Fibroblast of gingiva (primary cell): ENCODE measurements at places on chromosomes 2 and 18.

DNA sequence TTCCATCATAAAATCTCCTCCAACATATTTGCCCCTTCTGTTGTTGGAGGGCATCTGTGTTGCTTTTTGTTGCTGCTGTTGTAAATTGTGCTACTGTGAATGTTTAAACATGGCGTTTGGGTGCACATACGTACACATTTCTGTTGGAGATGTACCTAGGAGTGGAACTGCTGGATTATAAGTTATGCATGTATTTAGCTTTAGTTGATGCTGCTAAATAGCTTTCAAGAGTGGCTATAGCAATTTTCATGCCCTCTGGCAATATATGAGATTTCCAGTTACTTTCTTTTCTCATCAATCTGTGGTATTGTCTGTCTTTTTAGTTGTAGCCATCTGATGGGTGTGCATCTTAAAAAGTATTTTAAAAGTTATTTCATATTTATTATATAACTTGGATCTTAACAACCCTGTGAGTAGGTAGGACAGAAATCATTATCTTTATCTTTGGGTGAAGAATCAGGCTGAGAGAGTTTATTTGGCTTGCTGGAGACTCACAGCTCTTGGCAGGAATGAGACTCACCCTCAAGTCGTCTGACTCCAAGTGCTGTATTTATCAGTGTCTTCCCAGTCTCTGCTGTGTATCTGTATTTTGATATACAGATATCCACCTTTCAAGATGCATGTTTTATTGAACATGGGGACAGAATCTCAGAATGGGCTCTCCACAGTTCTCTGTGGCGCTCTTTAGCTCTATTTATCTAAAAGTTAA lies 16.9 kb downstream of the ZNF236 start:
- no peak for DNase-seq

GRCh38 chr18:47931718-47932103 lies 1.3 kb upstream of the SMAD2 start:
- no peak for DNase-seq

GRCh38 chr18:3305933-3306332 lies 44.0 kb downstream of the MYL12B start:
- DNase-seq = no peak

GRCh38 chr2:10497797-10498251 lies 49.7 kb upstream of the ODC1 start:
- peak; percentile 40 for DNase-seq

- no peak for DNase-seq
These were observed 325.4 kb downstream of the ZNF804A start for GRCh38 chr2:184923751-184924150.

GRCh38 chr18:3333056-3333720 lies 71.3 kb downstream of the MYL12B start:
- DNase-seq = peak; percentile 59

DNA sequence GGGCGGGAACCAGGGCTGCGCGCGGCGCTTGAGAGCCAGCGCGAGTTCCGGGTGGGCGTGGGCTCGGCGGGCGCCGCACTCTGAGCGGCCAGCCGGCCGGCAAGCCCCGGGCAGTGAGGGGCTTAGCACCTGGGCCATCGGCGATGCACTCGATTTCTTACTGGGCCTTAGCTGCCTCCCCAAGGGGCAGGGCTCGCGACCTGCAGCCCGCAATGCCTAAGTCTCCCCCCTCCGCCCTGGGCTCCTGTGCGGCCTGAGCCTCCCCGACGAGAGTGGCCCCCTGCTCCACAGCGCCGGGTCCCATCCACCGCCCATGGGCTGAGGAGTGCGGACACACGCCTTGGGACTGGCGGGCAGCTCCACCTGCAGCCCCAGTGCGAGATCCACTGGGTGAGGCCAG lies 36.5 kb upstream of the MAP2 start:
- no peak for DNase-seq

- DNase-seq = peak; percentile 17
These were observed 3.6 kb upstream of the DOK6 start for GRCh38 chr18:69397096-69397495.

DNA sequence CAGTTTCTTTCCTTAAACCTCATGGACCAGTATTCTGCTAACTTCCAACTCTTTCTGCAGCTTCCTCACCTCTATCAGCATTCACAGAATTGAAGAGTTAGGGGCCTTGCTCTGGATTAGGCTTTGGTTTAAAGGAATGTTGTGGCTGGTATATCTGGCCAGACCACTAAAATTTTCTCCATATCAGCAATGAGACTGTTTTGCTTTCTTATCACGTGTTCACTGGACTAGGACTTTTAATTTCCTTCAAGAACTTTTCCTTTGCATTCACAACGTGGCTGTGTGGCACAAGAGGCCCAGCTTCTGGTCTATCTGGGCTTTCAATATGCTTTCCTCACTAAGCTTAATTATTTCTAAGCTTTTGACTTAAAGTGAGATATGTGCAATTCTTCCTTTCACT lies 33.4 kb downstream of the SP3 start:
- DNase-seq = no peak

DNA sequence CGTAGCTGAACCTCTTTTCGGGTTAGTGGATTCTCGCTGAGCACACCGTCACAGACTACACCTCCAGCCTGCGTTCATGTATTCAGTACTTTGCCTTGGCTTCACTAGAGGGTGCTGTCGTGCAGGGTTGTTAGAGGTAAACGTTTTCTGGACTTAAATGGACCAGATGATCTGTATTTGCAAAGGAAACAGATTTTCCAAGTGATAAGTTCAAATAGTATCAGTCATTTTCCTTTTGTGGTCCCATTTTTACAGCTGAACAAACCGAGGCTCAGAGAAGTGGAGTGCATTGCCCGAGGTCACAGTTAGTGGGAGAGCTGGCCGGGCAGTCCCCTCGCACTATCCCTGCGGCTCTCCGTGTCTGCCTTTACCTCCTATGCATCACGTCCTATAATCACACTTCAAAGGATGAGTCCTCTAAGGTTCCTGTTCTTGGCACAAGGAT lies 125.9 kb downstream of the MAP4K4 start:
- peak; percentile 62 for DNase-seq

DNA sequence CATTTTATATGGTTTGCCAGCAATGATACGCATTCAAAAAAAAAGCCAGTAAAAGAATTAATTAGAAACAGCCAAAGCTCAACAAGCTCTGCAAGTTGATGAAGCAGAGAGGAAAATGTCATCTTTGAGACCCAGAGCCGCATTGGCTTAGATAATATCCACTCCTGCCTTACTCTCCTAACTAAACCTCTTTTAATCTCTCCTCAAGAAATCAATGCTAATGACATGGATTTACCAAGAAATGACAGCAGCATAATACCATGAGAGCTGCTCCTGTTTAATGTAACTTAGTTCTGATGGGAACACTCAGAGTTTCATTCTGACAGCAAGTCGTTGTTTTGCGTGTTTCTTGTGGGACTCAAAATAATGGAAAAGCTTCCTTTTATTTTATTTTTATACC lies 1099.4 kb upstream of the PIK3C3 start:
- DNase-seq = no peak

- DNase-seq = no peak
These were observed 138.6 kb downstream of the B3GNT2 start for GRCh38 chr2:62334440-62335058.

DNA sequence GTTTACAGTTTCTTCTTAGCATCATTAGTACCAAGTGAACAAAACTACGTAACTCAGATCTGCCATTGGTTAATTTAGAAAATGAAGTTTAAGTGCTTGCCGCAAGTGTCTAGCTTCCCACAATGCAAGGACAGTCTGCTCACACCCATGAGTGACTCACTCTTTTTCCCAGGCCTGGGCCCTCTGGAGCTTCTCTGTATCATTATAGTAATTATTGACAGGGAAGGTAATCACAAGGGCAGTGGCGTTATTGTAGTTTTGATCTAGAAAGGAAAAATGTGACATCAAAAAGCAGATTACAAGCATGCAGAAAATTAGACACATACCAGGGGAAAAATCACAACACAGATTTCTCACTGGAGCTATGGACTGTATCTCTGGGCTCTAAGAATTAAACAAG lies 38.5 kb downstream of the NPC1 start:
- DNase-seq = no peak

- no peak for DNase-seq
These were observed 491.8 kb downstream of the XIRP2 start for GRCh38 chr2:167380094-167380493.

DNA sequence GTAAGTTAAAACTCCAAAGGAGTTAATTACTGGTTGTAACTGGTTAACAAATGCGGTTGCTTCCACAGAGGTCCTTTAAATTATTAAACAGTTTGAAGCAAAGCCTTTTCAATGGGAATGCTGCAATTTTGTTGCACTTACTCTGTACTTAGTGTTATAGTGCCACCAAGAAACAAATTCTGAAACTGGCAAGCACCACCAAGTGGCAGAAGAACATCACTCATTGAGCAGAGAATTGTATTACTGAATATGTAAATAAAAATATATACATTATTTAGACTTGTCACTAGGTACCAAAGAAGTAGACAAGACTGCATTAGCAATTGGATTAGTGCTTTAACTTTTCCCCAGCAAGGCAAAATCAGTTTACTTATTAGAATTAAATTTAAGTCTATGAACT lies 2.6 kb upstream of the TMEFF2 start:
- peak; percentile 13 for DNase-seq

- peak; percentile 86 for DNase-seq
These were observed 52.9 kb downstream of the SCG2 start for GRCh38 chr2:223549215-223549614.

- no peak for DNase-seq
These were observed 164.4 kb downstream of the BABAM2 start for GRCh38 chr2:28054916-28055315.

- no peak for DNase-seq
These were observed 42.1 kb upstream of the TTC39C start for GRCh38 chr18:23972453-23972852.
